ENCODE measurements at places on chromosomes 7 and 10.
A peak's percentile ranks its signal among the peaks of the same experiment; 100 is the strongest.

DNA sequence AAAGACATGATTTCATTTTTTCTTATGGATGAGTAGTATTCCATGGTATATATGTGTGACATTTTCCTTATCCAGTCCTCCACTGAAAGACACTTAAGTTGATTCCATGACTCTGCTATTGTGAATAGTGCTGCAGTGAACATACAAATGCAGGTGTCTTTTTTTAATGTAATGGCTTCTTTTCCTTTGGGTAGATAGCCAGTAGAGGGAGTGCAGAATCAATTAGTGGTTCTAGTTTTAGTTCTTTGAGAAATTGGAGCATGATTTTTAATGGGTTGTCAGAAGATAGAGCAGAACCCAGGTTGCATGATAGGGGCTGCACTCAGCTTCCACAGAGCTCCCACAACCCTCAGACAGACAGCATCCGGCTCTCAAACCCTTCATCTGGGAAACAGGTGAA is 152.9 kb upstream of the PLXDC2 start:
- no peak for DNase-seq

DNA sequence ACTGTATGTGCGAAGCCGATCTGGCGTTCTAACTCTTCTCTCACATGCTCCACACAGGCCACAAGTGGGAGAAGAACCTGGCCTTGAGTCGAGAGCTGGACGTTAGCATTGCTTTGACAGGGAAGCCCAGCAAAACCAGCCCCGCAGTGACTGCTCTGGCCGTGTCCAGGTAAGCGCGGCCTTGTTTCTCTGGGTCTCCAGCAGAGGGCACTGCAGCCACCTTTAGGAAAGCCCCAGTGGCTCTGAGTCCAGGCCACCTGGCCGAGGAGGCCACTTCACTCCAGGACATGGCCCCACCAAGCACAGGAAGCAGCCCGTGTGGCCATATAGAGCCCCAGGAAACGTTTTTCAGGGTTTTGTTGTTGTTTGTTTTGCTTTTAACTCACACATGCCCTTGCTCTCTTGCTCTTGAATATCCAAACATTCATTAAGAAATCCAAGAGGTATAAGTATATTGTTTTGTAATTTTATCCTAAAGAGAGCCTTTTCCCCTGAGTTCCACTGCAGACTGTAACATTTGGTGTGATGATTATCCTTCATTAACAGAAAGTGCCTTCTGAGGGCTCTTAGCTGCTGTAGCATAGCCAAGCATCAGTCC is 41.8 kb upstream of the LRRC18 start:
- DNase-seq: peak; percentile 31

GRCh38 chr7:26397332-26397731 is 105.7 kb downstream of the SNX10 start:
- DNase-seq: no peak

DNA sequence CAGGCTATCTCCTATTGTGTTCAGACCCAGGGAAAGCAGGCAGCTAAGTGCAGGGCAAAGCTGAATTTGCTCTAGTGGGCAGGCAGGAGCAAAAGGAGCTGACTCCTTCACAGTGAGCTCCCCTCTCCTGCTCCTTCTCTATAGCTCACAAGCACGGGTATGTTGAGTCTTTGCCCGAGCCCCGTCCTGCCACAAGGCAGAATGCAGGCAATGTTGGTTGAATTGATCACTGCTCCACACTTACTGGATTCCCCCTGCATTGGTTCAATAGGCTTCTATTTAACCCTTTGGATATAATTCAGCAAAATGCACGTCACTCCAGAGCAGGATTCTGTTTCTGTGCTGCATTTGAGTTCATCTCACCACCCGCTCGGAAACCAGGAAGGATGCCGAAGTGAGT is 16.2 kb upstream of the C10orf90 start:
- DNase-seq: no peak

DNA sequence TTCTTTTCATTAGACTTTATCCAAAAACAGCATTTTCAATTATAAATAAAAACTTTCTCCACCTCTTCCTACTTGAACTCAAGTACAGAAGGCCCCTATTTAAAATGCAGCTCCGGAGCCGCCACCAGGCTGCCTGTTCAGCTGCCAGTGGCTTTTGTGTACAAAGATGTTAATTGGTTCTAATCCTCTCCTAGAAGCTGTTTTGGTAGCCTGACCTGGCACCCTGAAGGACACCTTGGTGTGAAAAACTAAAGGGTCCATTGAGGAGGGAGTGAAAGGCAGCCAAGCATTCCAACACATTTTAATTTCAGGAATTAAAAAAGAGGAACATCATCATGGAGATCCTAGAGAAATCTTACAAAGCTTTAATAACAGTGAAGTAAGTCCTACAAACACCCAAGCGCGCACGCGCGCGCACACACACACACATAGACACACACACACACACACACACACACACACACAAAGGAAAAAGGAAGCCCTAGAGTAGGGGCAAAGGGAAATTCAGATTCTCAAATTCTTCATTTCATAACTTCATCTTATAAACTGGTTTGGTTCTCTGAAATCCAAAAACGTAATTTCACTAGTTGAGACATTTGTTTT is 41.4 kb downstream of the VAX1 start:
- no peak for DNase-seq

DNA sequence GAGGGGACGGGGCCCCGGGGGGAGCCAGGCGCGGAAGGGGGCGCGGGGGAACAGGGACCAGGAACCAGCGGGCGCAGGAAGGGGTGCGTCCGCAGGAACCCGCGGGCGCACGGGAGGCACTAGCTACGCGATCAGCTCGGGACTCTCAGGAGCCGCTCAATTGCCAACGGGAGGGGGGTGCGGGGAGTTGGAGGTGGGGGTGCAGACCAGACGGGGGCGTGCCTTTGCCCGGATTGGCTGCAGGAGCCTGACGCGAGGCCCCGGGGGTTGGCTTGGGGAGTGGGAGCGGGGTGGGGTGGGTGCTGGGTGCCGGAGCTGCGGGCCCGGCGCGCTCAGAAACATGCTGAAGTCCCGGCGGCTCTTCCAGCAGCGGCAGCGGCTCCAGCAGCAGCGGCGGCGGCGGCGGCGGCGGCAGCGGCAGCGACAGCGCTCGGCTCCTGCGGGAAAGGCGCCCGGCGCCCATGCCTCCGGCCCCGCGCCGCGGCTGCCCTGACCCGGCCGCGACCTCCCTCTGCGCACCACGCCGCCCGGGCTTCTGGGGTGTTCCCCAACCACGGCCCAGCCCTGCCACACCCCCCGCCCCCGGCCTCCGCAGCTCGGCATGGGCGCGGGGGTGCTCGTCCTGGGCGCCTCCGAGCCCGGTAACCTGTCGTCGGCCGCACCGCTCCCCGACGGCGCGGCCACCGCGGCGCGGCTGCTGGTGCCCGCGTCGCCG is at the start of gene ADRB1:
ADRB1 (plus strand) TSS at position 335 of the 715 bp plus-strand sequence; CDS start at position 602, 267 bp downstream.
- DNase-seq: peak; percentile 86

- no peak for DNase-seq
Observed at GRCh38 chr10:21500578-21500910, 24.9 kb downstream of the SKIDA1 start.

- DNase-seq: no peak
Observed at GRCh38 chr7:38686888-38687287, 55.7 kb upstream of the AMPH start.

GRCh38 chr10:73892310-73893030 is 18.1 kb upstream of the CAMK2G start:
- DNase-seq: no peak

DNA sequence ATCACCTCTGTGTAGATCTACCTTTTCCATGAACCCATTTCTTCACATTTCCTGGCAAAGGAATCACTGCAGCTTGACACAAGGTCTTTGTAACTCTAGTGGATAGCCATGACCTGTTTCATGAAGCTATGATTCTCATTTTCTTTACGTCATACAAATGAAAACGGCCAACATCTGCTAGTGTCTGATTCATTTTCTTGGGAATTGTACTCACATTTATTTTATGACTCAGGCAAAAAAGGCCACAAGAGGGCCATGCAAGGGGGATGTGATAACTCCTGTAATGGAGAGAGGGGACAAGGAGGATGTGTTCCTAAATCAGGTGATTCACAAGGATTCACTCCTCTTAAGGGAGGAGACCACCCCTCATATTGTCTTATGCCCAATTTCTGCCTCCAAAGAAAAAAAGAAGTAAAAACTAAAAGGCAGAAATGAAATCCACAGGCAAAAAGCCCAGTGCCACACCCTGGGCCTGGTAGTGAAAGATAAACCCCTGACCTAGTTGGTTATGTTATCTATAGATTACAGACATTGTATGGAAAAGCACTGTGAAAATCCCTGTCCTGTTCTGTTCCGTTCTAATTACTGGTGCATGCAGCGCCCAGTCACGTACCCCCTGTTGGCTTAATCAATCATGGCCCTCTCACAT is 249.9 kb downstream of the IPMK start:
- DNase-seq: no peak

- no peak for DNase-seq
Observed at GRCh38 chr7:129371487-129371886, 62.7 kb upstream of the STRIP2 start.

DNA sequence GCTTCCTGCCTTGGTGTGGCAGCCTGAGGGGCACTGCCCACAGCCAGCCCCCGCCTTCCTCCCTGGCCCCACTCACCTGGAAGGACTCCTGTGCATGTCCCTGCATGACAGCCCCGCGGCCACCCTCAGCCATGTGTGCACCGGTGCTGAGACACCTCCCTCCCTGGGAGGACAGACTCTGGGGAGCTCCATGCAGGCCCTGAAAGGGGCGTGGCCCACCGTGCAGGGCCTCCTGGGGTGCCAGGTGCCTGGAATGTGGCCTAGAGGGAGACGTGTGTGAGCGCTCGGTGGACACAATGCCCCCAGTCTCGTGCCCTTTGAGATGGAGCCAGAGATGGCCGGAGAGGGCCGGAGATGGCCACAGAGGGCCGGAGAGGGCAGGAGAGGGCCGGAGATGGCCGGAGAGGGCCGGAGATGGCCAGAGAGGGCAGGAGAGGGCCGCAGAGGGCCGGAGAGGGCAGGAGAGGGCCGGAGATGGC is 59.1 kb upstream of the PPP2R2D start:
- DNase-seq: no peak

DNA sequence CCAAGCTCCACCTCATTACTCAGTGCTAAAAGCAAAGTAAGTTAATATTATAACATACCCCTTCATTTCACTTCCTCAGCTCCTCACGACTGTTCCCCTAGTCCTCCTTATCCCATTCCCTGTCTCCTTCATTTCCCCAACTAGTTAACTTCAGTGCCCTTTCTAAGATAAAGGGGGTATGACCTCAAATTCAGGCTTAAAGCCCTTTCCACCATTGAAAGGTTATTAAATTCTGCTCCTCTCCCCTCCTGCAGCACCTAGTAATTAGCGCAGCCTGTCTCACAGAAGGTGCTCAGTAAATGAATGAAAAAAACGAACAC is 1.0 kb downstream of the CRPPA start:
- DNase-seq: no peak
